ENCODE measurements at places on chromosomes 7 and 10. TPM values are rescaled to one million over a fixed set of nuclear protein-coding genes. Genes with fewer than 3 reads are reported as not detected.

DNA sequence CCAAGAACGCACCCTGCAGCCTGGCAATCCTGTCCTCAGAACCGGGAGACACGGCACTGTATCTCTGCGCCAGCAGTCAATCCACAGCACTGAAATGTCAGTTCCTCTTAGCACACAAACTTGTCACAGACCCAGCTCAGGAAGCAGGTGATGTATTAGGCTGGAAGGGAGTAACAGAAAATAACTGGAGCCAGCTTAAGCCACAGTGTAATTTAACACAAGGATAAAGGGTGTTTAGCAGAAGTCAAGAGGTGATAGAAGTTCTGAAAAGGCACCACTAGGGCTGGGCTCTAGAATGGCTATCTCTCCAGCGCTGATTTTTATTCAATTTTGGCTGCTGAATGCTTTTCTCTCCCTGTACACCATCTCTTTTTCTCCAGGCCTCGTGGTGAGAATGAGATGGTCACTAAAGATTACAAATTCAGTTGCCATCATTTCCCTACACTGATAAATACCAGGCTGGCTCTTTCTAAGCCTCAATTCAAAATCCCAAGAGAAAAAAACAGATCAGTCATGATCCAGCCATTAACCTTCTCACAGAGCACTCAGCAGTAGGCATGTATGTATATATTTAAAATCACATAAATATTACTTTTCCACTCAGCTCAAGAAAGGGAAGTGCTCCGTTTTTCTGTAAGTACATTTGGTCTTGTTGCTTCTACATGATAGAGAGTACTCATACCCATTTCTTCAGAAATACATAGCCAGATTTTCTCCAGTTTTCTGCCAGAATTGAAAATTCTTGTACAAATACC lies 102.7 kb upstream of the PRSS1 start:
- H3K4me1 ChIP-seq: no peaks in the 10 kb centered on the region
- no peak overlapping the region for H3K27ac ChIP-seq
- no peak for DNase-seq
- no peaks in the 10 kb centered on the region for H3K36me3 ChIP-seq
- no peaks in the 10 kb centered on the region for H3K27me3 ChIP-seq

MEOX2 gene
- total RNA-seq: not detected

DNA sequence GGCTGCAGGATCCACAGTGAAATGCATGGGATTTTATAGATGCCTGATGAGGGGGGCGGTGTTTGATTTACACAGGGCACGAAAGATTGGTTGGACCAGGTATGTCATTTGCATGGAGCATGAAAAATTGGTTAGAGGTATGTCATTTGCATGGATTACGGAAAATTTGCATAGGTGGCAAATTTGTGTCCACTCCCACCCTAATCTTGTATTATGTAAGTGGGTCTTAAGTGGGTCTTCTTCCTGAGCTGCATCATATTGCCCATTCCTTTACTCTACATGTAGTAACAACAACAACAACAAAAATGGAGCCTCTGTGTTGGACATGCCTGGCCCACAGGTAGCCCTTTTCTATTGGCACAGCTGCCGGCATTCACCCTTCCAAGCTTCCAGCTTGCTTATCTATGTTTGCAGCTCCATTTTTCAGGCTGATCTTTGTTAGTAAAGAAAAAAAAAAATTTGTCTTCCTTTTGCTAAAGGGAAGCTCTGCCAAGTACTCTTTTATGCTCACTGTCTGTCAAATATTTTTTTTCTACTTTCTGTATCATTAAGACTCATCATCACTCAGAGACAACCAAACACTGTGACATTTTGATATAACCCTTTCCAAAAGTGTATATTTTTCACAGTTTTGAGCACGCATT lies 10.3 kb upstream of the ZNF273 start:
- no peak overlapping the region for H3K27ac ChIP-seq
- H3K4me3 ChIP-seq: no peak overlapping the region
- H3K36me3 ChIP-seq: no peaks in the 10 kb centered on the region
- no peaks in the 10 kb centered on the region for H3K4me1 ChIP-seq

STEAP1 gene
- total RNA-seq: not detected

AEBP1 gene
- total RNA-seq: 8.4 TPM

DNA sequence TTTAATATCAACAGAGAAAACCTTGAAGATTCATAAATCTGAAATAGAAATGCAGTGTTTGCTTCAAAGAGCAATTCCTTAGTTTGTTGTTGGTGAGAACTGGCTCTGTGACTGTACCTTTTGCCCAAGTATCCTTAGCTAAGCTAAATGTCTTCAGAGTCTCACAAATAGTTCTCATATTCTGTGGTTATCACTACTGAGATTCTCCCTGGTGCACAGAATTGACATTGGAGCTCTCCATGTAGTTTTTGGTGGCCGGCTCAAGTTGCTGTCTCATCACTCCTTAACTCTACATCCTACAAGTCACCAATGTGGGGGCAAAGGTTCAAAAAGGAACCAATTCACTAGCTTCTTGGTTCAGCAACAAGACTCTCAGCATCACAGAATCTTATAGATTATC lies 780.3 kb downstream of the LRMDA start:
- H3K4me3 ChIP-seq: no peak overlapping the region
- no peak for DNase-seq
- H3K36me3 ChIP-seq: no peaks in the 10 kb centered on the region

NPSR1 gene
- total RNA-seq: not detected

GRCh38 chr7:33554046-33554445 lies 351.3 kb upstream of the BMPER start:
- no peaks in the 10 kb centered on the region for H3K27me3 ChIP-seq
- no peak overlapping the region for H3K27ac ChIP-seq
- no peak overlapping the region for H3K4me3 ChIP-seq
- no peaks in the 10 kb centered on the region for H3K36me3 ChIP-seq
- no peaks in the 10 kb centered on the region for H3K4me1 ChIP-seq

PNLIPRP2 gene
- not detected for total RNA-seq

- no peaks in the 10 kb centered on the region for H3K27me3 ChIP-seq
- H3K27ac ChIP-seq: no peak overlapping the region
Measured at GRCh38 chr7:23715099-23715498, 5.1 kb downstream of the STK31 start.

- no peak overlapping the region for H3K4me3 ChIP-seq
- no peaks in the 10 kb centered on the region for H3K4me1 ChIP-seq
- no peaks in the 10 kb centered on the region for H3K27me3 ChIP-seq
- DNase-seq: no peak
Measured at GRCh38 chr10:12165999-12166775, 29.5 kb downstream of the NUDT5 start.

- no peaks in the 10 kb centered on the region for H3K27me3 ChIP-seq
- DNase-seq: peak; percentile 22
- H3K27ac ChIP-seq: no peak overlapping the region
- H3K4me3 ChIP-seq: no peak overlapping the region
Measured at GRCh38 chr7:144738708-144739314, 97.0 kb downstream of the TPK1 start.

DNA sequence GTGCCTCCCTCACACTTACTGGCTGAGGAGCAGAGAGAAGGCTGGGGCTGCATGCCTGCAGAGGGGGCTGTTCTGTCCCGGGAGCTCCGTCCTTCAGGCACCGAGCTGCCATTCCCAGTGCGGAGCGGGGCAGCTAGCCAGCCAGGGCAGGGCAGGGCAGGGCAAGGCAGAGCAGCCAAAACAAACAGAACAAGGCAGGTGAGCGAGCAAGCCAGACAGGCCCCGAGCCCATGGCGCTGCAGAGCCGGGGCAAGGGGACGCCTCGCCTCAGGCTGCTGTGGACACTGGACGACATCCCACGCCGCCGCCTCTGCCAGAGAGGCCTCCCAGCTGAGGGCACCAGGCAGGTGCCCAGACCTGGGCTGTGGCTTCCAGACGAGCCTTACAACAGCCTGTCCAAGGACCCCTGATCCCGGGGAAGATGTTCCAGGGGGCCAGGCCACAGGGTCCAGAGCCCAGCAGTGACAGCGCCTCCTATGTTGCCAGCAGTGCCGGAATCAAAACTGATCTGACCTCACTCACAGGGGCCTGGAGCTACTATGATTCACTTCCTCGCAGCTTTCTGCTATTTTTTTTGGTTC lies 8.2 kb upstream of the NDST2 start:
- DNase-seq: no peak
- peaks cover 21% of the 10 kb centered on the region for H3K36me3 ChIP-seq
- no peaks in the 10 kb centered on the region for H3K27me3 ChIP-seq

DNA sequence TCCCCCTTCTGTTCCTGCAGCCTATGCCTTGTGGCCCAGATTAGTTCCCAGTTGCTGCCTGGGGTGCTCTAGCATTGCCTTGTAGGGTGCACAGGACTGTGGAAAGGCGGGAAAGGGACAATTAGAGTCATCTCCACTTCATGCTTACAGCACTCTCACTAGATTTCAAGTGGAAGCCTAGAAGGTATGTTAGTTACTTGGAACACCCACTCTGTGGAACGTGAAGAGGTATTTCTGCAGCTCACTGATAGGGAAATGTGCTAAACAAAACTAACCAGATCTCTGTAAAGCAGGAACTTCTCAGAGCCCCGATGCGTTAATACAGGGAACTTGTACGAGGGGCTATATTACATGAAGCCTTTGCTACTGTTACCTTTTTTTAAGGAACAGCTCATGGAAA lies 19.4 kb downstream of the STMP1 start:
- DNase-seq: no peak
- no peak overlapping the region for H3K27ac ChIP-seq
- no peaks in the 10 kb centered on the region for H3K36me3 ChIP-seq
- no peaks in the 10 kb centered on the region for H3K4me1 ChIP-seq
- no peaks in the 10 kb centered on the region for H3K27me3 ChIP-seq

FHIP2A gene
- 20.0 TPM for total RNA-seq

GPR26 gene
- total RNA-seq: not detected

DNA sequence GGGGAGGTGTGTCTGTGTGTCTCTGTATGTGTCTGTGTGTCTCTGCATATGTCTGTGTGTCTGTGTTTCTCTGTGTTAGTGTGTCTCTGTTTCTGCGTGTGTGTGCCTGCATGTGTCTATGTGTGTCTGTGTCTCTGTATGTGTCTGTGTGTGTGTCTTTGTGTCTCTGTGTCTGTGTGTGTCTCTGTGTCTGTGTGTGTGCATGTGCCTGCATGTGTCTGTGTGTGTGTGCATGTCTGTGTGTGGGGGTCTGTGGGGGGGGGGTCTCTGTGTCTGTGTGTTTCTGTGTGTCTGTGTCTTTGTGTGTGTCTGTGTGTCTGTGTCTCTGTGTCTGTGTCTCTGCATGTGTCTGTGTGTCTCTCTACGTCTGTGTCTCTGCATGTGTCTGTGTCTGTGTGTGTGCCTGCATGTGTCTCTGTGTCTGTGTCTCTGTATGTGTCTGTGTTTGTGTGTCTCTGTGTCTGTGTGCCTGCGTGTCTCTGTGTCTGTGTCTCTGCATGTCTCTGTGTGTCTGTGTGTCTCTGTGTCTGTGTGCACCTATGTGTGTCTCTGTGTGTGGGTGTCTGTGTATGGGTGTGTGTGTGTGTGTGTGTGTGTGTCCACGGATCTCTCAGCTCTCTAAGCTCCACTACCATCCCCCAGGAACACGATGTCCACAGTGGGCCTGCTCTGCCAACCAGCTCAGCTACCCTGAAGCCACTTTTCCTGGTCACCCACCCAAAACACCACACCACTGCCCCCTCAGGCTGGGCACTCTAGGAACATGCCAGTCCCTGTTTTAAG lies 41.7 kb downstream of the RASGEF1A start:
- H3K27me3 ChIP-seq: no peaks in the 10 kb centered on the region
- H3K4me3 ChIP-seq: no peak overlapping the region
- DNase-seq: no peak
- H3K27ac ChIP-seq: no peak overlapping the region
- H3K36me3 ChIP-seq: no peaks in the 10 kb centered on the region
- H3K4me1 ChIP-seq: peaks cover 34% of the 10 kb centered on the region

DNA sequence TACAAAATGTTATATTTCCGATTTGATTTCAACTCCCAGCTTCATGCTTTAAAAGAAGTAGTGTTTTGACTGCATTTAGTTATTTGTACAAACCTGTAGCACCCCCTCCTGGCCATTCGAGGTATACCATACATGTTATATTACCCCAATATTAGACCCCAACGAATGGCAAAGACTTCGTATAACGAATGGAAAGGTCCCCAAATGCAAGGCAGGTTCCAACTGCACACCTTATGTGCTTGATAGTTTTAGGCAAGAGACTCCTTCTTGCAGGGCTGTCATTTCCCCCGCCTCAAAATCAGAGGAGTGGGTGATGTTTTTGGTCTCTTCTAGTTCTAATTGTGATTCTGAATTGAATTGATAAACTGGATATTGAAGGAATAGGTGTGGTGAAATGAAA lies 101.1 kb upstream of the TARP start:
- H3K4me1 ChIP-seq: peaks cover 24% of the 10 kb centered on the region
- no peak overlapping the region for H3K4me3 ChIP-seq
- DNase-seq: peak; percentile 62
- peaks cover 8% of the 10 kb centered on the region for H3K36me3 ChIP-seq

GRCh38 chr10:132537684-132538001 lies at the start of gene INPP5A:
TSS of gene INPP5A (plus strand) at chr10:132537787. CDS start at chr10:132538097, 310 bp downstream.
- no peaks in the 10 kb centered on the region for H3K27me3 ChIP-seq
- no peaks in the 10 kb centered on the region for H3K36me3 ChIP-seq
- DNase-seq: no peak
- H3K27ac ChIP-seq: peak within 1 kb of the TSS; percentile 57
- peaks cover 37% of the 10 kb centered on the region for H3K4me1 ChIP-seq

CARD11 gene
- total RNA-seq: 68.4 TPM

All from CD8-positive, alpha-beta memory T cell (primary cell).